ENCODE measurements at places on chromosomes 2 and 18.
A peak's percentile ranks its signal among the peaks of the same experiment; 100 is the strongest.

DNA sequence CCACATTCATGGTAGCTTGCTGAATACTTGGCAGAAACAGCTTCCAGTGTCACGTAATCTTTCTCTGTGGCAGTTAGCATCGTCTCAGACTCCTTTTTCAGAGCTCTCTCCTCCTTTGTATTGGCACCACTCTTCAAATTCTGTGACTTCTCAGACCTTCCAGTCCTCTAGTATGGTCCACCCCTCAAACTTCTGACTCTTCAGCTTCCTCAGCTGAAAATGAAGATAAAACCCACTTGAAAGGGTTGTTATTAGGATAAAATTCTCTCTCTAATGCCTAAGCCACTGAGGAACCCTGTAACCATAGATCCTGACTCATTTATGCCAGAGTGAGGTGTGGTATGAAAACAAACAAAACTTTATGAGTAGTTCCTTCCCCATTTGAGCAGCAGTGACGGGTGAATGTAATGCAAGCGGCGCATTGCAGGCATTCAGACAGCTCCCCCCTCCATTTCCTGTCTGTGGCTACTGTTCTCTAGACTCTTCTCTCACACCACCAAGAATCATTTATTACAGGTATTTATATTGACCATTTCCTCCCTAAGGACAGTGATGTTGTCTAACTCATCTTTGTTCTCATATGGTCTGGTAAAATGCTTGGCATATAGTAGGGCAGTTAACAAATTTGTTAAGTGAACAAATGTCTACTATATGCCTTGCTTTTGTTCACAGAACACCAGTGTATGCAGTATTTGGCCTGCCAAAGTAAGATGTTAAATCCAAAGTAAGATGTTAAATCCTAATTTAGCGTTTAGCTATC, 35.3 kb downstream of the GALNT1 start:
- DNase-seq: no peak

DNA sequence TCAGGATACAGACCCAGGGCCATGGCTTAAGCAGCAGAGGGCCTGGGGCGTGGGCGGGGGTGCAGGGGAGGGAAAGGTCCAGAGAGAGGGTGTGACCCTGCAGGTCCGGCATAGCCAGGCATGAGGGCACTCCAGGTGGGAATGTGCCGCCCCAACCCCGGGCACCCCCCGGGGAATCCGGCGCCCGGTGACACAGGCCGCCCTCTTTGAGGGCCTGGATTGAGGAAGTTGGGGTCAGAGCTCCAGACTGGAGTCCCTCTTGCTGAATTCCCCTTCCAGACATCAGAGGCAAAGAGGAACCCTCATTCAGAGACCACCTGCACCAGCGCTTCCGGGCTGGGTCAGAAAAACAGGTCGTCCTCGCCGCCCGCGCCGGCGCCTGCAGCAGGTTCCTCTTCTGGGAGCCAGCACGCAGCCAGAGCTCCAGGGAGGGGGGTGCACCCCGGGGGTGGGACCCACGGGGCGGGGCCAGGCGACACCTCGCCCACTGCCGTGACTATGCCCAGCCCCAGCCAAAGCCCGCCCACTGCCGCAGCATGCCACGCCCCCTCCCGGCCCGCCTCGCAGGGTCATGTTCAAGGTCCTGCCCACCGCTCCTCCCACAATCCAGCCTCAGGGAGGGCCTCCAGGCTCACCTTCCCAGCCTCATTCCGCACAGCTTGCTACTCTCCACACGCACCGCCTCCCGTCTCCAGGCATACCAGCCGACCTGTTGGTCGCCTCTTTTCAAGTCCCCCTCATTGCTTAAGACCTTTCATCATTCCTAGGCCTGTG, 98.3 kb upstream of the ID2 start:
- DNase-seq: peak; percentile 80

GRCh38 chr18:51110073-51110797, 80.2 kb downstream of the SMAD4 start:
- no peak for DNase-seq

DNA sequence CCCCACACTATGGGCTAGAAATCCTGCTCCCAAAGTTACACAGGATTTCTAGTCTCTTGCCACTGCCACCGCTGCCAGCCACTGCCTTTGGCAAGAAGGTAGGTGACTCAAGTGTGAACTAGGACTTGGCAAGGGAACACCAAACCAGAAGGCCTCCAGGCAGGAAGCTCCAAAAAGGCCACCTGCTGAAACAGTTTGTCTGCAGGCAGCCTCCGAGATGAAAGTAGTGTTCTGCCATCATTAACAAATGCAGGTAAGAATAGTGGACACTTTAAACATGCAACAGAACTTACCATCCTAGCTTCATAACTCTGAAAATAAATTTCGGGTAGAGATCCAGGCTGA, 3.9 kb downstream of the ANKRD44 start:
- peak; percentile 40 for DNase-seq

DNA sequence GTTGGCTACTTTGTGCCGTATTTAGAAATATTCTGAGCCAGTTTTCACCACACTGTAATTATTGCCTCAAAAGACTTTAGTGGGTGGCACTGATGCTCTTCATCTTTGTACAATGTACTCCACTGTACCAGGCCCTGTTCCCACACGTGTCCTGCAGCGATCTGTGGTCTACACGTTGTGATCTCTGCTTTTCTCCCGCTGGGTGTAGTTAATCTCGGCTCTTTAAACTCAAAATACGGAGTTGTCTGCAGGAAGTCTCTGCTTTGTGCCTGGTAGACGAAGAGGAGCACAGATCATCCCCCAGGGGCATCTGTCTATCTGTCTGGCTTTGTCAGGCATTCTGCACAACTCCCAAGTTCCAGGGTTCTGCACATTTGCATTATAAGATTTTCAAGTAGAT, 12.1 kb upstream of the GREB1 start:
- DNase-seq: no peak

DNA sequence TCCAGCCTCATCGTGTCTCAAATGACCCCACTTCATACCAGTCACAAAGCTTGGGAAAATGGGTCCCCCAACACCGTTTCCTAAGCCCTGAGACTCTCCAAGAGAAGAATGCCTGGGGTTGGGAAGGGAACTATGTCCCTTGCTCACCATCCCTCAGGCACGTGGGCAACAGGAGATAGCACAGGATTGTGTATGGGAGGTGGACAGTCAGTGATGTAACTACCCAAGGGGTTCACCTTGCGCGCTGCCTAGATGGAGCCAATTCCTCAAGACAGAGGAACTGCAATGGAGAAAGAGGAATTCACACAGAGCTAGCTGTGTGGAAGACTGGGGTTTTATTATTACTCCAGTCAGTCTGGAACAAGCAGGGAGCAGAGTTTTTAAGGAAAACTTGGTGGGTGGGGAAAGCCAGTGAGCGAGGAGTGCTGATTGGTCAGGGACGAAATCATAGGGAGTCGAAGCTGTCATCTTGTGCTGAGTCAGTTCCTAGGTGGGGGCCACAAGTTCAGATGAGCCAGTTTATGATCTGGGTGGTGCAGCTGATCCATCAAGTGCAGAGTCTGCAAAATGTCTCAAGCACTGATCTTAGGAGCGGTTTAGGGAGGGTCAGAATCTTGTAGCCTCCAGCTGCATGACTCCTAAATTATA, 13.8 kb upstream of the CXCR1 start:
- no peak for DNase-seq

GRCh38 chr2:25035537-25036220, 6.2 kb upstream of the EFR3B start:
- no peak for DNase-seq

- DNase-seq: no peak
Measured at GRCh38 chr2:206432193-206433082, 10.9 kb upstream of the ADAM23 start.

- no peak for DNase-seq
Measured at GRCh38 chr2:33727361-33728032, 128.4 kb upstream of the FAM98A start.

DNA sequence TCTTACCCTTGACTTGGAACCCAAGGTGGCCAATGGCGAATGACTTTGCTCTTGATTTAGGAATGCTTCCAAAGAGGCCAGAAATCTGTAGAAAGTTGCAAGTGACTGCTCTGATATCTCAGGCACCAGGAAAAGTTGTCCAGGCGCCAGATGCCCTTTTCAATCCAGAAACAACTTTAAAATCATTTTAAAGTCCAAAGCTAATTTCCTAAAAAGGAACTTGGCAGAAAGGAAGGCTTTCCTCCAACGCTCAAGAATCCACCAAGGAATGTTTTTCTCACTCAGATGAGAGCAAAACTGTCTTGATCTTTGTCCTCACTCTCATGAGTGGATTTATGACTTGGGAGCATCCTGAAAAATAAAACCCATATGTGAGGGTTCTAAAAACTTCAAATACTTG, 5.3 kb downstream of the NGEF start:
- no peak for DNase-seq

DNA sequence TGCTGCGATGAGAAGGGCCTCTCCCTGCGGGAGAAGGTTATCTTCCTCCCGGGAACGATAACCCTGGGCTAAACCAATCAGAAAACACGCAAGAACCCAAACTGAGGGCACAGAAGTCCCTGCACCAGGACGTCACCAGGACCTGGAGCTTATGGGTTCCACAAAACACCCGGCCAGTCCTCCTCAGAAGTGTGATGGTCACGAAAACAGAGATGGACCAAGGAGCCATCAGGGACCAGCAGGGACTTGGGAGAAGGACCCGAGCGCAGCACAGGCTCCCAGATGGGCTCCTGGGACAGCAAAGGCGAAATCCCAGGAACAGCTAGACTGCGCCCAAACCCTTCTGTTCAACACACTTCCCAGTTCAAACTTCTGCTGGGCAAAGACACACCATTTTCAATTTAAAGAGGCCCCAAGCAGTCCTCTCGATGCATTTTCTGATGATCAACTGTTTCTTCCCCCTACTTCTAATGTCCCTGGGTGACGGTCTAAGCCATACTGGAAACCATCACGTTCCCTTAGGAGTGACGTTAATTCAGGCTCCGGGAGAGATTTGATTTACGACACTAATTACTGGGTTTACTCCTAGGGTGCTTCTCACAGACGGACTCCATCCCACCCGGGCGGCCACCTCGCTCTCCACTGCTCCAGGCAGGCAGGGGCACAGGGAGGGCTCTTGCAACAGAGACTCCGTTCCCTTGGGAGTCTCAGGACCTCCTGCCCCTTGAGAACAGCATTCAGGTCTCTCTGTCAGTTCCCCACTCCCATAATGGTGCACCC, 29.2 kb downstream of the ZNF516 start:
- DNase-seq: no peak

DNA sequence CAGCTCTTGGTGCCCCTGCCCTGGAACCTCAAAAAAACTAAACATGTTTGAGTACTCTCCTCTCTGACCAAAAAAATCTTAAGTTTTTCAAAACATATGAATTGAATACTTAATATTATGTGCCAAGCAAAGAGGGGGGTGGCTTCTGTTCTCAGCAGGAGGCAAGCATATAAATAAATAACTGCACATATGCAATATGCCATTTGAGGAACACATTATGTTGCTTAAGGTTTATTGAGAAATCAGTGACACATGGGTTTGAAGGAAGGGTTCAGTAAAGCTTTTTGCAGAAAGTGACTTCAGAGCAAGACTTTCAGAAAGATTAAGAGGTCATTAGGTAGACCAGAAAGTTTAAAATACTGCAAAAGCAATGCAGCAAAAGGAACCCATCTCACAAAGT, 429.2 kb downstream of the TDRD15 start:
- DNase-seq: no peak

DNA sequence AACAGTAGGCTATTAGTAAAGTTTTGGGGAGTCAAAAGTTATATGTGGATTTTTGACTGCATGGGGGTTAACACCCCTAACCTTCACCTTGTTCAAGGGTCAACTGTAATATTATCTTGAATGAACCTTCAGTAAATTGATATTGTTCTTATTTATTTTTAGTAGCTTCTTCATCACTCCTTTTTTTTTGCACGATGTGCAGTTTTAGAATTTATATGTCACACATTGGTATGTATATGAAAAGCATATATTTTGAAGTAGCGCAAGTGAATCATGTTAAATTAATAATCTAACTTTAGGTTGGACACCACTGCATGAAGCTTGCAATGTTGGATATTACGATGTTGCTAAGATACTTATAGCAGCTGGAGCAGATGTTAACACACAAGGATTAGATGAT, 79.9 kb downstream of the ANKRD12 start:
- no peak for DNase-seq

Measured in thoracic aorta (tissue), 2 donors.